Subcutaneous preadipocyte (primary cell): ENCODE measurements at places on chromosomes 3 and 15. TPM values are rescaled to one million over a fixed set of nuclear protein-coding genes. Genes with fewer than 3 reads are reported as not detected.

TRPC1 gene
- total RNA-seq, result 27.2 and 33.1 TPM in 2 replicates

PLAAT1 gene
- 0.37 TPM in 1 of 2 replicates, not detected in the other for total RNA-seq

INO80 gene
- total RNA-seq, result 20.6 and 26.4 TPM in 2 replicates

ILDR1 gene
- total RNA-seq, result not detected in 2 replicates

IP6K1 gene
- 33.4 and 35.6 TPM in 2 replicates for total RNA-seq

RPN1 gene
- total RNA-seq, result 480 and 499 TPM in 2 replicates

PLSCR4 gene
- 9.4 and 11.0 TPM in 2 replicates for total RNA-seq

LRRC34 gene
- 4.4 and 9.8 TPM in 2 replicates for total RNA-seq

KIF15 gene
- 10.7 and 17.4 TPM in 2 replicates for total RNA-seq

ANKRD34C gene
- not detected in 2 replicates for total RNA-seq

DHX30 gene
- total RNA-seq, result 68.0 and 91.9 TPM in 2 replicates

FSIP1 gene
- 0.98 and 1.1 TPM in 2 replicates for total RNA-seq

ERICH6 gene
- under 0.01 TPM in 1 of 2 replicates, not detected in the other for total RNA-seq

PLD1 gene
- 7.7 and 10.6 TPM in 2 replicates for total RNA-seq

MED12L gene
- 0.37 and 0.39 TPM in 2 replicates for total RNA-seq

PSTPIP1 gene
- under 0.01 and 0.37 TPM in 2 replicates for total RNA-seq

SLC22A14 gene
- total RNA-seq, result 0.20 and 1.5 TPM in 2 replicates

FETUB gene
- total RNA-seq, result not detected in 2 replicates

GPR149 gene
- total RNA-seq, result not detected in 2 replicates
